Spleen (tissue), 13 donors: ENCODE measurements at places on chromosomes 12 and 14. TPM values are rescaled to one million over a fixed set of nuclear protein-coding genes. Genes with fewer than 3 reads are reported as not detected.

CYP27B1 gene
- 0.33 TPM for total RNA-seq

MGST1 gene
- 8.8 TPM for total RNA-seq

KCNH3 gene
- total RNA-seq, result 2.5 TPM

APOF gene
- total RNA-seq, result not detected

PTHLH gene
- total RNA-seq, result 2.2 TPM

PPP1R1A gene
- total RNA-seq, result not detected

SLC16A7 gene
- total RNA-seq, result 46.0 TPM

GAS2L3 gene
- 7.5 TPM for total RNA-seq

KRT72 gene
- total RNA-seq, result 1.5 TPM

SERPINA12 gene
- total RNA-seq, result not detected

PZP gene
- 2.0 TPM for total RNA-seq

PAH gene
- not detected for total RNA-seq

ITFG2 gene
- total RNA-seq, result 42.7 TPM

GYS2 gene
- total RNA-seq, result not detected

GPR68 gene
- 5.2 TPM for total RNA-seq

FAM222A gene
- 29.3 TPM for total RNA-seq

MYH7 gene
- total RNA-seq, result not detected

KRT75 gene
- total RNA-seq, result not detected

ELK3 gene
- 60.0 TPM for total RNA-seq

ANKRD33 gene
- total RNA-seq, result not detected

TSPAN11 gene
- total RNA-seq, result 2.0 TPM
